ENCODE measurements at places on chromosomes 5 and 9.
A peak's percentile ranks its signal among the peaks of the same experiment; 100 is the strongest.

DNA sequence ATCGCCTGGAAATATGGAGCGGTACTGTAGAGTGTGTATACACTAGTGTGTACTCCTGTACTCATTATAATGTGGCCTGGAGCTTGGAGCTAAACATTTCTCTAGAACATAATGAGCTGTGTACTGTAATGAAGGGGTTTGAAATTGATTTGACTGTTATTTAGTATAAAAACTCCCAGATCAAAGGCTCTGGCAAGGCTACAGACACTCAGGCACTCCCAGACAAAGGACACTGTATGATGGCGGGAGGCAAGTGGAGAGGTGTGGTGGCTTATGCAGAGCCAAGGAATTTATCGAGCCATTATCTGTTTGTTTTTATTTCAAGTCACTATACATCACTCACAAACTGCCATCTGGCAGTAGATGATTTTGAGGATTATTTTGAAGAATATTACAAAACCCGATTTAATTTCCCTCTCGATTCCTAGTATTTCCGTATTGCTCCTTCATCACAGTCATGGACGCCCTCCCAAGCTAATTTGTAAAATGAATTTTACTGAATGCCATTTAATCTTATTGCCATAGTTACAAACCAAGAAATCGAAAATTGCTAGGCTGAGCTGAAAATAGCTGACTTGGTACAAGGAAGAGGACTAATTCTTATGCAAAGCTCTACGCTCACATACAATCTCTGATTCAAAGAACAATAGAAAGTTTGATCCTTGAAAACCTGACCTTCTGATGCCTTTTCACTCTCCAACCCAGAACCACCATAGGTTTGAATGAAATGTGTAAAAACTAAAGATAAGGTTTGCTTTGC is 240.2 kb upstream of the SEMA6A start:
- no peak for DNase-seq

- no peak for DNase-seq
Measured at GRCh38 chr5:154346427-154346826, 99.4 kb upstream of the SAP30L start.

GRCh38 chr5:1083823-1084605 is 27.8 kb downstream of the SLC12A7 start:
- no peak for DNase-seq

- DNase-seq = no peak
Measured at GRCh38 chr9:16718952-16719351, 151.5 kb downstream of the BNC2 start.

DNA sequence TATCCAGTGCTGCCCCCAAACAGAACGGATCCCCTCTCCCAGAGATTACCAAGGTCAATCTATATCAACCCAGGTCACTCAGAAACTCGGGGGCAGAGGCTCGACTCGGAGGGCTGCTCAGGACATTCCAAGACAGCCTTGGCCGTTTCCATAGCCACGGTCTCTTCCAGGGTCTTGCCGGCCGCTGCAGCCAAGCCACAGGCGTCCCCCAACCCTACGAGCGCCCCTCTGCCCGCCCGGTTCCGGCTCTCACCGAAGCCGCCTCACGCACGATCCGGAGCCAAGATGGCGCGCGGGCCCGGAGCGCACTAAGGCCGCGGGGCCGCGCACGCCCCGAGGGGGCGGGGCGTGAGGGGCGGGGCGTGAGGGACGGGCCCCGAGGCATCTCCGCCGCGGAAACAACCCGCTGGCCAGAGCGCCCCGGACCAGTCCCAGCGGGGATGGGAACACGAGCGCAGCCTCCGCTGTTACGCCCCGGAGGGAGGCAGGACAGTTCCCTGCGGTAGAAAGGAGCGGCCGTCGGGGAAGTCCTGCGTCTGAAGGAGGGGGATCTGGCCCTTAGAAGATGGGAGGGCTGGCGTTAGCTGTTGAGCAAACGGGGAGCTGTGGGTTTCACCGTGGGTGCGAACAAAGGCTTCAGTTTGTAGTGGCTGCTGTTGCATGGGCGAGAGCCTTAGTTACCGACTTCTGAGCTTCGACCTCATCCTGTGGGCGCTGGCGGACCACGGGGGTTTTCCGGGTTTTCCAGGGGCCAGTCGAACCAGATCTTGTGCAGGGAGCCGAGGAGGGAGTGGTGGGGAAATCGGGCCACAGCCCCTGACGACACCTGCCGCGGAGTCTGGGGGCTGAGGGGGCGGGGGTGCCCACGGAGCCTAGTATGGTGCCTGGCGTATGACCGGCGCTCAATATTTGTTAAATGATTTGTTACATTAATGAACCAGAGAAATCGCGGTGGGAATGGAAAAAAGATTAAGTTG is at the start of gene RPP25L:
Gene RPP25L (minus strand): TSS at position 287 of the 977 bp plus-strand sequence. CDS start 801 bp downstream, outside the sequence.
- peak; percentile 90 for DNase-seq

DNA sequence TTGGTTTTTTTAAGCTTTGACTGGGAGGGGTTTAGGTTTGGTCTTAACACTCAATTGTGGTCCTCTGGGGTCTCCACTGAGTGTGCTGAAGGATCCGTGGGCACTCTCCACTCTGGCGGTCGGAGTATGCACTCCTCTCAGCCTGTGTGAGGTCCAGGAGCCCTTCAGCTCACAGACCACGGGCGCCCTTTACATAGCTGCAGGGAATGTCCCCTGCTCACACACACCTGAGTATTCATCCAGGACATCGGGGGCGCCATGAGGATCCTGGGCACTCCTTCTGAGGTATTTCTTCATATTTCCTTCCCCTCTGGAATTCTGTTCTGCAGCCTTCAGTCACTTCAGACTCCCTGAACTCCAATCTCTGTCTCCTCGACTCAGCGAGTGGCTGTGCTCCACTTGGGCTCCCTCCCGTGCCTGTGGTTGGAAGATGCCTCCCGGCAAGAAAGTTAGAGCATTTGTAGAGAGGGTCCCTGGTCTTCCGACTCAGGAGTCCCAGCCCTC is 12.5 kb downstream of the TRIP13 start:
- no peak for DNase-seq

GRCh38 chr5:38712391-38712790 is 133.4 kb upstream of the OSMR start:
- DNase-seq = no peak

GRCh38 chr9:117415358-117415914 is 579 bp upstream of the ASTN2 start:
- no peak for DNase-seq

DNA sequence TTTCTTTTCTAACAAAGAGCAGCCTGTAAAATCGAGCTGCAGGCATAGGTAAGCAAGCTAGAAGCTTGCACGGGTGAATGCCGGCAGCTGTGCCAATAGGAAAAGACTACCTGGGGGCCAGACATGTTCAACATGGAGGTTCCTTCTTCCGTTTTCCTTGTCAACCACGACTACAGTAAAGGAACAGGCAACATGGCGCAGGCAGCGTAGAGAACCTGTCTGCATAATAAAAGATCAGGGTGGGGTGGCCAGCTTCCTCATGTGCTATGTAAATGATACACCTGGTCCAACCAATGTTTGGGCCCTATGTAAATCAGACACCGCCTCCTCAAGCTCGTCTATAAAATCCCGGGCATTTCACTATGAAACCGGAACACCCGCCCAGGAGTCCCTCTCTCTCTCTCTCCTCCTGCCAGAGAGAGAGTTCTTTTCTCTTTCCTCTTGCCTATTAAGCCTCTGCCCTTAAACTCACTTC is 103.8 kb upstream of the LIFR start:
- no peak for DNase-seq

GRCh38 chr5:116525674-116526073 is 48.9 kb downstream of the SEMA6A start:
- no peak for DNase-seq

DNA sequence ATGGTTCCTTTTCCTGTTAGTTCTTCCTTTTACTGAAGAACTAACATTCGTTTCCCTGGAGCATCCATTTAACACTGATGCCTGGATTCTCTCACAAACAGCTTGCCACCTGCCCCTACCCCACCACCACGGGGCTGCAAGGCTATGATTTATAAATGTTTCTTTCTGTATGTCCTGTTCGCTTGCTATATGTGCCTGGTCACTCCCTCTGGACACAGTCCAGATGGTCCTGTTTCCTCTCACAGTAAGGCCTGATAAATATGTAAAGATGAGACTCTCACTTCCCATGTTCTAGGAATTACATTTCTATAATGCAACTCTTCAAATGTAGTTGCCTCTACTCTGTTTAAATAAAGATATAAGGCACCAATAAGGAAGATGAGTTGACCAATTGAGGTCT is 146.4 kb upstream of the SHB start:
- no peak for DNase-seq

DNA sequence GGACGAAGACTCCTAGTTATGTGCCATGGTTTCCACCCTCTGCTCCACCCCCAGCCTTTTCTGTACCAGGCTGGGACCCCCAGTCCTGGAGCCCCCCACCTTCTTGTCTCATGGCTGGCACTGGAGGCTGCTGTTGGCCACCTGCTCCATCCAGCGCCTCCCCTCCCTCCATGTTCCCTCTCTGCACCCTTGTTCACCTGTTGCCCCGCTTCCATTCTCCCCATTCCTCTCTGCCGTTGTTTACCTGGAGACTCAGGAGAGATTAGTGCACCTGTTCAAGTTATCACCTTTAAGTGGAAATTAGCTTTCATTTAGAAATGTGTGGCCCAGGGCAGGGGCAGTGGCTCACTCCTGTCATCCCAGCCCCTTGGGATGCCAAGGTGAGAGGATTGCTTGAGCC is 7.2 kb downstream of the NTMT1 start:
- no peak for DNase-seq

DNA sequence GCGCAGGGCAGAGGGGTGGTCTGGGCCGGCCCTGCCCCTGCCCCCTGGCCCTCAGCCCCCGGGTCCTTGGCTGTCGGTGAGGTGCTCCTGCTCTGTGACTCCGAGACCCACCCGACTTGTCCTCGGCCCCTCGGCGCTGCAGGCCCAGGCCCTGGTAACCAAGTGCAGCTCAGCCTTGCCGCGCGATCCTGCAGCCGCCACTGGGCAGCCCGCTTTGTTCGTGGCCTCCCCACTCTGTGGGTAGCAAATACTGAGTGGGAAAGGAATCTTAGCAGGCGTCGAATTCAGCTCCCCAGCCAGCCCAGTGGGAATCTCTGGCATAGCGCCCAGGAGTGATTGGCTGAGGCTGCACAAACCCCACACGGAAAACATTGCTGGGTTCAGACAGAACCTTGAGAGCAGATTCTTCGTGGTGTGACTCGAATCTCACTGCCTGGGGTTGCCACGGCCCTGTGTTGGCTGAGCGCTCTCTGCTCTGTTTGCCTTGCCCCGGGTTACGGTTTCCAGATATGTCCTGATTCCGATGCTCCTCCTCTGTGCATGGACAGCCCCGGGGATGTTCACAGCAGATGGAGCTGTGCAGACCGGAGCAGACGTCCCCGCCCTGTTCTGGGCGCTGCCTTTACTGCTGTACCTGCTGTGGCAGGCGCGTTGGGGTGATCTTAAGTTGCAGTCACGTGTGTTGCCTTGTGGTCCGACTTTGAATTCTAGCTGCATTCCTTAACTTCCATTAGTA is 13.4 kb upstream of the EXOC3 start:
- no peak for DNase-seq

DNA sequence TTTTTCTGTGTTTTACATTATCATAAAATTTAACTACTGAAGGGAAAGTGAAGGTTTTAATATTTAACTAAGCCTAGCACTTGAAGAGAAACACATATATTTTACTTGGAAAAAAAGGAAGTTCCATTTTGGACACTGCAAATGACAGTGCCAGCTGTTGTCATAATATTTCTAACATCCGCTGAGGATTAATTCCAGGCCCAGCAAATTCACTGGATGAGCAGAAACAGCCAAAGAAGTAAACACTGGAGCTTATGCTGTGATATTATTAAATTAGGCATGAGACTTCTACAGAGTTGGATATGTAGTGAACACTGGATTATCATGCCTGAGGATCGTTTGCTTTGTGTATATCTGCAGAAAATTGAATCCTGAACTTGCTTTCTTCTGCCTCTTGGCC is 67.6 kb downstream of the GHR start:
- no peak for DNase-seq

- DNase-seq = no peak
Measured at GRCh38 chr5:78605611-78606010, 43.0 kb downstream of the LHFPL2 start.

DNA sequence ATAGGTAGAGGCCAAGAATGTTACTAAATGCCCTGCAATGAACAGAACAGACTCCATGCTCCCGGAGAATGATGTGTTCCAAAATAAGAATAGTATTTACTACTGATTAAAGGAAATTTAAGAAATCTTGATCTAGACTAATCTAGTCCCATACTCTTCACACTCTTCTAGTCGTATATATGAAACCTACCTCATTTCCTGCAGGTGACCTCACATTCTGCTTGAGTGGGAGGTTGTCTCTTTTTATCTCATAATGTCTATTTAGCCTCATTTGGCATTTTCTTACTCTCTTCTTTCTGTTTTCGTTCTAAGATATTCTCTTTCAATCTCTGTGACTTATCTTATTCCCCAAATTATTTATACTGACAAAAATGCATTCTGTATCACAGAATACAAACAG is 9.2 kb upstream of the SHOC1 start:
- no peak for DNase-seq
